Anterior cingulate cortex (tissue), 58 donors: ENCODE measurements at places on chromosomes 6 and 20.

GRCh38 chr6:35388030-35388429 lies 45.7 kb downstream of the PPARD start:
- no peak for DNase-seq

DNA sequence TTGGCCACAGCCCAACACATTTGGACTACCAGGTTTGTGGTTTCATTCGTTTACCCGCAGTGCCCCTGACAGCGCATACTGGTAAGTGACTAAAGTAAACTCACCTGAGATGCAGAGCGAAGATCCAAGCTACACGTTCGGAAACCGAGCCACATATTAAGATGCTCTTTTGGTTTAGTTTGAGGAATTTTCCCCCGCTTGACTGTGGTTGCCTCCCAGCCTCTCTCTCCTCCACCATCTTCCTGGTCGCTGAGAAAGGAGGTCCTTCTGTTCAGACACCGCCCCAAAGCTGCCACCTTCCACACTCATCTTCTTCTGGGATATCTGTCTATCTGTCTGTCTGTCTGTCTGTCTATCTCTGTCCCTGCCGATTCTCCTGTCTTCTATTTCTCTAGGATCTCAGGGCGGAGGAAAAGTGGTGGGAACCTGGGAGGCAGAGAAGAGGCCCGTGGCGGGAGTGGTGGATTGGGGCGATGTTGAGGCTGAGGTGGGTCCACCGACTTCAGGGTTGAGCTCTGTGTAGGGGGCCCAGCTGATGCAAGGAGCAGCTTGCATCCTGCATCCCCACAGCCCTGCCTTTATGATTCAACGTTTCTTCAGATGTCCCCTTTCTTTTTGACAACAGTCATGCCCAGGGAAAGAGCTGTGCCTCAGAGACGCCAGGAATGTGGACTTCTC lies 196.9 kb upstream of the ZNF184 start:
- DNase-seq, result no peak

DNA sequence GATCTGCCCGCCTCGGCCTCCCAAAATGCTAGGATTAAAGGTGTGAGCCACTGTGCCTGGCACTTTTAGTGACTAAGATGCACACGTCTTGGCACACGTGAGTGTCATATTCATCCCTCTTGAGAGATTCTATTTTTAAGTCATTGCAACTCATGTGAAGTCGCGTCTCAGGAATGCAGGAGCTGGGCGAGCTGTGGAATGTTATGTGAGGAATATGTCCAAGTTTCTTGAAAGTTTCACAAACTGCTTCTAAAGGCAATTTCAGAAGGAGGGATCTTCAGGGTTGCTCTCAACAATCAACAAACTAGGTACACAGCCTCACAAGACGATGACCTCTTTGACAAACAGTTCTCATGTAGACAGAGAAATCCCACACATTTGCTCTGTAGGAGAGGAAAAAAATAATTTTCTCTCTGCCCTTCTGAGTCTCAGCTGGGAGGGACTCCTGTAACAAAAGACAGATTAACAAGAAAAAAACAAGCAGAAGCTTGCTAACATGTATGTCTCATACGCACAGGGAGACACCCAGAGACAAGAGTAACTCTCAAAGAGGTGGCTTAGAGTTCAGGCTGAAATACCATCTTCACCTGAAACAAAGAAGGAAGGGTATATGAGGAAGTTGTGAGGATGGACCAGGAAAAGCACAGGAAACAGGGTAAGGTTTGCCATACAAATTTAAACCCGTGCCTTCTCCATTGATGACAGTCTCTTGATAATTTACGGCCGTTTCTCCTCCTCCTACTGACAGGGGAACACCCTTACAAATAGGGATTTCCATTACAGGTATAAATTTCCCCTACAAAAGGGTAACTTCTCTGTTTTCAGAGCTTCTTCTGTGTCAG lies 45.3 kb upstream of the FAM50B start:
- no peak for DNase-seq

GRCh38 chr6:133467231-133467981 lies 226.2 kb downstream of the EYA4 start:
- no peak for DNase-seq
